Stimulated activated CD4-positive, alpha-beta T cell treated with anti-CD3 and anti-CD28 coated beads, Interleukin-15, amount 100 ng/mL, for 48 hours (primary cell): ENCODE measurements at places on chromosomes 16 and 17.
A peak's percentile ranks its signal among the peaks of the same experiment; 100 is the strongest.

DNA sequence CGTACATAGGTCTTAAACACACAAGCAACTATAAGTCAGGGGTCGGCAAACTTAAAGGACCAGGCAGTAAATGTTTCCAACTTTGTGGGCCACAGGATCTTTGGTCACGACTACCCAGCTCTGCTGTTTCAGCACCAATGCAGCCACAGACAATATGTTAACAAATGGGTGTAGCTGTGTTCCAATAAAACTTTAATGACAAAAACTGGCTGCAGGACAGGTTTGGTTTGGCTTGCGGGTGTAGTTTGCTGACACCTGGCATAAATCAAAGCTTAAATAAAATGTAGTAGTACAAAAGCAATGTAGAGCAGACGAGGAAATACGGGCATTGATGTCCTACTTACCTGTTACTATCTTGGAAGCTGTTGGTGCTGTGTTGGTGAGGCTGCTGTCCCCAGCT, 84.7 kb downstream of the SLC5A11 start:
- no peak for DNase-seq

GRCh38 chr16:66591018-66591417, 11.8 kb downstream of the CMTM2 start:
- no peak for DNase-seq

DNA sequence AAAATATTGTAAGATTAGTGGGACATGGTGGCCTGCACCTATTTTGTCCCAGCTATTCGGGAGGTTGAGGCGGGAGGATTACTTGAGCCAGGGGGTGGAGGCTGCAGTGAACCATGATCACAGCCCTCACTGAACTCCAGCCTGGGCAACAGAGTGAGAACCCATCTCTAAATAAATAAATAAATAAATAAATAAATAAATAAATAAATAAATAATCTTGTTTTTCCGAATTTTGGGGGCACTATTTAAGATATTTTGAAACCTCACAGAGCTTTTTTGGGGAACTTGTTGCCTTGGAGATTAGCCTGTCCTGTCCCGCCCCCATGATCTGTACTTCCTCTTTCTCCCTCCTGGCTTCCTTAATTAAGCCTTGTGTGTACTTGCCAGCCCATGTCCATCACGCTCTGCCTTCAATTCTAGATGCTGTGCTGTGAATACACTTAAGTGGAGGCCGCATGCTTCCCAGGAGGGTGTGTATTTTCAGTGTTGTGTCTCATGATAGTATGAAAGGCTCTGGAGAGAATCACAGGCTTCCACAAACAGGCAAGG, 4.4 kb downstream of the LGALS9 start:
- no peak for DNase-seq

DNA sequence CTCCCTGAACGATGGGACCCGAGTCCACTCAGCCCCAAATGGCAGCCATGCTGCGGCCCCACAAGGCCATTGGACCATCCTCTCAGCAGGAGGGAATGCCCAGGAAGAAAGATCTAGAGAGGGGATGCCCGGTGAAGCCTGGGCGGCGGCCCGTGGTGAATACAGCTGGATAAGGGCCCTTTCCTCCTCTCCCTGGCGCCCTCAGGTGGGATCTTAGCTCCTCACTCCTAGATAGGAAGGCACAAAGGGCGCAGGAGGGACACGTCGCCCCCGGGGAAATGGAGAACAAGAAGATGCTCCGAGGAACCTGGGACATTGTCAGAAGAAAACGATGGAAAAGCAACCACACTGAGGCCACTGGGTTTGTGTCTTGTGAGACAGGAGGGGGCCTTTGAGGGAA, 2.5 kb downstream of the CD300C start:
- no peak for DNase-seq

- no peak for DNase-seq
Observed at GRCh38 chr17:9928601-9929333, 23.7 kb upstream of the RCVRN start.

GRCh38 chr17:75681289-75681688, 14.2 kb downstream of the SAP30BP start:
- DNase-seq: no peak

DNA sequence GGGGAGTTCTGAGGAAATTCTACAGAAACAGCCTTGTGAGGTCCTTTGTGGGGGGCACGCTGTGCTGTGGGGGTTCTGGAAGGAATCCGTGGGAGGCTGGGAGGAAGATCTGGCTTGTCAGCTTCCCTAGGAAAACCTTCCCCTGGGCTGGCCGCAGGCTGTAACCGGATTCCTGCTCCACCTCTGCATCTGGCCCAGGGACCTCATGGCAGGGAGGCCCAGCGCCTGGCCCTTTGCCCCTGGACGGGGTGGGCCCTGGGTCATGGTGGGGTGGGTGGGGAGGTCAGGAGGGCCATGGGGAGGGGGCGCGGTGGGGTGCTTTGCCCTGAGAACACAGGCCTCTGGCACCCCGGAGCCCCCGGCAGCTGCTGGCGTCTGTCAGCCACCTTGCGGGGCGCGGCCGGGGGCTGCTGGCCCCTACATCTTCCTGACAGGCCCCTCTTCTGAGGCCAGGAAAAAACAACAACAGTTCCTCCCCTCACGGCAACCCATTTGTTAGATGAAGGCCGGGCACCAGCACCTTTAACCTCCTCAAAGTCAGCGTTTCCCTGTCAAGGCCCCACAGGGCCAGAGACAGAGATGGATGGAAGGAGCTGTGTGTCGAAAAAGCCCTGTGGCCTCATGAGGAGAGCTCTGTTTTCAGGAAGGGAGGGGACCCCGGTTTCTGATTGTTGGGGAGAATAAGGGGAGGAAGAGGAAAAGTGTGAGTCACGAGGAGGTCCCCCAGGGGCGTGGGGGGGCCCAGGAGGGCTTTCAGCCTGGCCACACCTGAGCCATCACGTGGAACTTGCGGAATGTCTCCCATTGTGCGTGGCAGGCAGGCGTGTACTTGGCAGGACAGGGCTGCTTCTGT, 3.6 kb upstream of the MEOX1 start:
- no peak for DNase-seq

- DNase-seq: no peak
Observed at GRCh38 chr17:43755389-43755875, 3.2 kb downstream of the SOST start.

DNA sequence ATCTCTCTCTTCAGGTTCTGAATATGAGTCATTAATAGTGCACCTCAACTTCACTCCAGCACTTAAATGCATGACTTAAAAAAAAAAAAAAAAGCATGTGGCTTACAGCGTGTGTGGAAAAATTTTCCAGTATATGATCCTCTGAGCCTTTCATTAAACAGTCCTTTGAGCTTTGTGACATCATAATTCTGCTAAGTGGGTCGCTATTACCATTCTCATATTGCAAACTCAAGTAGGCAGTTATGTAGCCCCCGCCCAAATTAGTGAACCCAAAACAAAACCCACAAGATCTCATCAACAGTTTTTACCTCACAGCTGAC, 672 bp downstream of the CMTR2 start:
- DNase-seq: no peak

DNA sequence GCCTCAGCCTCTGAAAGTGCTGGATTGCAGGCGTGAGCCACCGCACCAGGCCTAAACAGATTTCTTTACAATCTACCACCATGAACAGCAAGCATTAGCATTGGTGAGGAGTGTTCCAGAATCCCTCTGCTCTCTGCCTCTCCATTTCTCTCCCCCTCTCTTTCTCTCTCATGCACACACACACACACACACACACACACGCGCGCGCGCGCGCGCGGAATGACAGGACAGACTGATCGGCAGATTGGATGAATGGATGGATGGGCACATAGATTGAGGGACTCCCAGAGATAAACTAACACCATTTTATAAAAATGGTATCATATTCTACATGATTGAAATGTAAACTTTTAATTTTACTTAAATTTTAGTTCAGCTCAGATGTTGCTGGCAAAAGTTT, 3.3 kb downstream of the CARD14 start:
- DNase-seq: no peak

- no peak for DNase-seq
Observed at GRCh38 chr17:79182176-79183042, 107.8 kb downstream of the ENGASE start.

GRCh38 chr16:53715023-53715384, 11.0 kb downstream of the FTO start:
- DNase-seq: no peak

DNA sequence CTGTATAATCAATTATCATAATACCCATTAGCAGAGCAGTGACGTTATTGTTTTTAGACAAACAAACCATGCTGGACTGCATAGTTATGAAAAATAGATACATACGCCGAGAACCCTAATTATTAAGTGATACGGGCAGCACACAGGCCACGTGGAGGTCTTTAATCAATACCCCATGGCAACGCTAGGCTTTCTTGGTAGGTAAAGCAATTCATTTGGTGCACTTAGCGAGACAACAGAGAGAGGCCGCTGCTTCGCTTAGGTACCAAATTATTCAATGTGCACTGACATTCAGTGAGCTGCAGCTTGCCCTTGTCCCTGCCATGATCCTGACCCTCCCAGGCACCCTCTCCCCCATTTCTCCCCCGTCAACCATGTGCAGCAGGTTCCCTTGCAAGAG, 12.9 kb downstream of the SALL1 start:
- DNase-seq: no peak

DNA sequence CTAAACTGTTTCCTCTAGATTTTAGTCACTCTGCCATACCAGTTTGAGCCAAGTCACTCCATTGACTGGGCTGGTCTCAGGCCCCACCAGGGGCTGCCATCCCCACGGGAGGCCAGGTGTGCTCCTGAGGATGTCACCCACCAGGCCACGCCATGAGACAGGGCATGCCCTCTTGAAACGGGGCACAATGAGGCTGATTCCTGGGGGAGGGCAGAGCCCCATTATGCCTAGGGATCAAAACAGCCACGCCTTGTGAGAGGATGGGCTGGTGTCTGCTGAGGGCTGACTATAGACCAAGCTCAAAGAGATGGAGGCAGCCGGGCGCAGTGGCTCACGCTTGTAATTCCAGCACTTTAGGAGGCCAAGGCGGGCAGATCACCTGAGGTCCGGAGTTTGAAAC, 21.5 kb downstream of the GINS2 start:
- no peak for DNase-seq

DNA sequence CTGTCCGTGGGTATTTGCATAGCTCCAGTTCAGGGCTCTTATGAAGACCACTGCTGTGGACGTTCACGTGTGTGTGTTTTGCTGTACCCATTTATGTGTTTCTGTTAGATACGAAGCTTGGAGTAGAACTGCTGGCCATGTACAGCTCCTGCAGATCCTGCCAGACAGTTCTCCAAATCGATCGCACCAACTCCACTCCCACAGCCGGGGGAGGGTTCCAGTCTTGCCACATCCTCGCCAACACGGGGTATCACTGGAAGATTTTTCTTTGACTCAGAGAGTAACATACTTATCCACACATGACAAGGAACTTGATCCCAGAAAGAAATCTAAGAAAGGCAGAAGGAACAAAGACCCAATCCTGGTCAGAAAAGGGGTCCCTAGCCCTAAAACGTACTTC, 37.4 kb downstream of the TMEM186 start:
- no peak for DNase-seq

DNA sequence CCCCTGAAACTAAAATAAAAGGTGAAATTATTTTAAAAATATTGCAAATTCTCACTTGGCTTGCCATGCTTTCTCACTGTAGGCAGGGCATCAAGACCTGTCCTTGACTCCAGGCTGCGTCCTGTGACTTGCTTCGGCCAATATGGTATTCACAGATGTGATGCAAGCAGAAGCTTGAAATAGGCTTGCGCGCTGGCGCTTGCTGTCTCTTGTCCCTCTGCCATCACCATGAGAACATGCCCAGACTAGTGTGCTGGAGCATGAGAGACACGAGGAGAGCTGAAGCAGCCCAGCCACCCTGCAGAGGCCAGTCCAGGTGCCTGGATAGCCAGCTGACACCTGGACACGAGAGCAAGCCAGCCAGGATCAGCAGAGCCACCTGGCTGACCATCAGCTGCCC, 21.8 kb upstream of the ZKSCAN2 start:
- DNase-seq: no peak

- DNase-seq: no peak
Observed at GRCh38 chr16:4071686-4072561, 44.3 kb downstream of the ADCY9 start.

GRCh38 chr17:82582213-82582612, 62.7 kb downstream of the FOXK2 start:
- no peak for DNase-seq

GRCh38 chr16:31010585-31011325, at the start of gene STX1B:
STX1B (minus strand) TSS chr16:31010638; CDS start chr16:31010396, 242 bp downstream.
- DNase-seq: peak; percentile 45

DNA sequence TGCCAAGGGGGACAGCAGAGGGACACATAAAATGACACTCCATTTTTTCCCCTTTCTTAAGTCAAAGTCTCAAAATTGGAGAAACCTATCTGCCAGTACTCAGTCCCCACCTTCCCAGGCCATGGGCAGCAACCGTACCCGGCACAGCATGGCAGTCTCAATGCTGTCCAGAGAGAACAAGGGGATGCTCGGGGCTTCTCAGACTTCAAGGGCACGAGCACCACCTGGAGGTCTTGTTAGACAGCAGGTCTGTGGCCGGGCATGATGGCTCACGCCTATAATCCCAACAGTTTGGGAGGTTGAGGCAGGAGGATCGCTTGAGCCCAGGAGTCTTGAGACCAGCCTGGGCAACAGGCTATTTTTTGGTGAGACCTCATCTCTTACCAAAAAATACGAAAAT, 3.2 kb downstream of the DNAH17 start:
- no peak for DNase-seq

DNA sequence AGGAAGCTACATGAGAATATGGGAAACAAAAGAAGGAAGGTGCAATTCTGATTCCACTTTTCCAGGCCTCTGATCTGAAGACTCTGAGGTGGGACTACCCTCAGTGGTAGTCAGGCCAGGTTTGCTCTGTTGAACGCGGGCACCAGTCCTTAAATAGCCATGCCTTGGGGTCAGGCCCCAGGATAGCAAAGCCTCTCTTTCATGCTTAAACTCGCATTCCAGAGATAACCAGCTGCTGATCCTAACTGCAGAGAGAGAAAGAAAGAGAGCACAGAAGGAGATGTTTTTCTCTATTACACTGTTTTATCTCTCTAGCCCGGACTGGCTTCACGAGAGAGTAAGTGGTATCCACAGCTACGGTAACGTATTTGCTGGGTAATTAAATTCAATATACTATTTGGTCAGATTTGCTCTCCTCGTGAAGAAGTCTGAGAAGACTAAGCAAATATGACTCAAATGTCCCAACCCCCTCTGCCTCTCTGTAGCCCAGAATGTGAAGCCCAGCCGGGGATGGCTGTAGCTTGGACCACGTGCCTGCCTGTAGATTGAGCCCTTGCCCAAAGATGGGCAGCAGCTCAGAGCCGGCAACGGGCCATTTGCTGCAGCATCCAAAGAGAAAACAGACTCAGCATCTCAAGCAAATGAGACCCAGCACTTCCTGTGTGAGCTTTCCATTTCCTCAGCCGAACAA, 122.2 kb downstream of the SMG6 start:
- DNase-seq: no peak

DNA sequence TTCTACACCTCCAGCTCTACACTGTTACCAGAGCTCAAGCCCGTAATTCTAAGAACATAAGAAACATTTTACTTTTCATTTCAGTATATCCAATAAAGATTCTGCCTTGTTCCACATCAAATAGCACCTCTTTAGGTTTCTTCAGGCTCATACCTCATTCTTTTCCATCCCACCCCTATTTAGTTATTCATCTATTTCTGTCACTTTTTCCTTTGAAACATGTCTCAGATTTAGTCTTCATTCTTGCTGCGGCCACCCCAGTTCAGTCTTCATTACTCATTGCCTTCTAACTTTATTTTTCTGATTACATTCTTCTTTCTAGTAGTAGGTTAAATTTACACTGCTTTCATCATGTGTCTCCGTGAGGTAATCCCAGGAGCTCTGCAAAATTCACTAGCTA, 33.5 kb downstream of the PPM1E start:
- no peak for DNase-seq

GRCh38 chr16:180681-181564, 664 bp downstream of the HBQ1 start:
- DNase-seq: peak; percentile 80

- no peak for DNase-seq
Observed at GRCh38 chr16:88012360-88012759, 61.1 kb downstream of the BANP start.
